H9 (cell line): ENCODE measurements at places on chromosomes 7 and 10.

DNA sequence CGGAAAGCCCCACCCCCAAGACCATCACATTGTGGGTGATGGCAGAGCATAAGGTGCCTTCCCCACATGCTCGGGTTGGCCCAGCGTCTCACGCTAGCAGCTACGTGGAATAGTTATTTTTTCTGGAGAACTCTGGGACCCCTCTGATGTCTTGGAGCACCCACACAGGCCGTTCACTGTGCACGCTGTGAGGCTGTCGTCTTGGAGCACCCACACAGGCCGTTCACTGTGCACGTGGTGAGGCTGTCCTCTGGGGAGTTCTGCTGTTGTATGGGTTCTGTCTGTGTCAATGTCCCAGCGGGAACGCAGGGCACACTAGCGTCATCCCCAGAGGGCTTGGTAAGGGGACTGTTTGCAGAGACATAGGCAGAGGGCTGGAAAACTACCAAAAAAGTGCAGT, 38.8 kb upstream of the FAM20C start:
- DNase-seq, result no peak

DNA sequence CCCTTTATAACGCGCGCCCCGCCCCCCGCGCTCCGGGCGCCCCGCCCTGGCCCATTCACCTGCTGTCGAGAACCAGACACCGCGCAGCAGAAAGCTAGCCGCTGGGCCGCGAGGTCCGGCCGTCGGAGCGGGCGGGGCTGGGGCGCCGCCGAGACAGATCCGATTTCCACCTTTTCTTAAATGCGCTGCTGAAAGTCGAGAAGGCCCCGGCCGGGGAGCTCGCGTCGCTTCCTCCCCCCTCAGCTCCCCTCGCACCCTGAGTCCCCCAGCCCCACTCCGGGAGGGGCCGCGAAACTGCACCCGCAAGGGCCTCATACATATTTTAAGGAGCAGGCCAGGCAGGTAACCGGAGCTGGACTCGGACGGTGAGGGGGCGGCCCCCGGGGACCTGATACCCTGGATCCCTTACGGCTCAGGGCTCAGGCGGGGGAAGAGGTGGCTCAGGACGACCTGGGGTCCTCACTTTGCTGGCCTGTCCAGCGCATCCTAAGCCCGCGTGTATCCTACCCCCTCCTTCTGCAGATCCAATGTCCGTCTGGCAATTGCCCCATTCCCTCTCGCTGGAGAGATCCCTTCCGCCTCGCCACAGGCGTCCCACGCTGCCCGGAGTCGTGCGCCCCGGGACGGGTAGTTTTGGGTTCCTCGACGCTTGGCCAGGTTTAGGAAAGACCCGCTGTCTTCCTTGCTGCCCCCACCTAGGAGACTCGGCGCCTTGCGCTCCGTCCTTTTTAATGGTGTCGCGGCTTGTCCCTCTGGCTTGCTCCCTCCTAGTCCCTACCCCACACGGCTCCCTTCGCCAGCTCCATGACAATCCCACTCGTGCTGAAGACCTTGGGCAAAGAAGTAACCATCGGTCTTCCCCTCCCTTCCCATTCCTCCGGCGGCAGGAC, 170.6 kb downstream of the UBE2H start:
- peak; percentile 88 for DNase-seq

- no peak for DNase-seq
Observed at GRCh38 chr10:77163670-77164348, 473.8 kb downstream of the KCNMA1 start.

DNA sequence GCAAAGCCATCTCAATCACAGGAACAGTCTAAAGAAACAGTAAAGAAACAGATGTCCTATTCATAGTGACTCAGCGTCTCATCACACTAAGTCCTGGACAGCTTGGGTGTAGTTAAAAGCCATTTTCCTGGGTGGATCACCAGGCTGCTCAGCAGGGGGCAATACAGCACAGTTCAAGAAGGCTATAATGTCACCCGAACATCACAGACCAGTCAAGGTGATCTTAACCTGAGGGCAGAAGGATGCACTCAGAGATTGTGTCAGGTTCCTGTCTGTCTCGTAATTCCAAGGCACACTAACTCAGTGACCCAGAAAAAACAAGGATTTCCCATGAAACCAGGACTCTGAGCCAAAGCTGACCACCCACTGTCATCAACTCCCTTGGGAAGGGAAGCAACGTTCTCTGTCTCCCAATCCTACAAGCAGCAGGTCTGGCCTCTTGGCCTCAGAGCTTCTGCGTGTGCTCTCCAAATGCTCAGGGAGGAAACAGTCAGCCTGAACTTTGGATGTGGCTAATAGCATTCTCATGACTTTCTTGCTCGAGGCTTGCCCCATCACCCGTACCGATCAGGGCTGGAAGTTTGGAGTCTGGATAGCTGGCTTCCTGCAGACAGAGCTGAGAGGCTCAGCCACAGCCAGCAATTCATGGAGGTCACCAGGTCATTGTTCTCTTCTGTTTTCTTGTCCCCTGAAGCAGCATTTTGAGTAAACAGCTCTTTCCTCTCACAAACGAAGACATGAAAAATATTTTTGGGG, 90.4 kb upstream of the FAM171A1 start:
- no peak for DNase-seq

DNA sequence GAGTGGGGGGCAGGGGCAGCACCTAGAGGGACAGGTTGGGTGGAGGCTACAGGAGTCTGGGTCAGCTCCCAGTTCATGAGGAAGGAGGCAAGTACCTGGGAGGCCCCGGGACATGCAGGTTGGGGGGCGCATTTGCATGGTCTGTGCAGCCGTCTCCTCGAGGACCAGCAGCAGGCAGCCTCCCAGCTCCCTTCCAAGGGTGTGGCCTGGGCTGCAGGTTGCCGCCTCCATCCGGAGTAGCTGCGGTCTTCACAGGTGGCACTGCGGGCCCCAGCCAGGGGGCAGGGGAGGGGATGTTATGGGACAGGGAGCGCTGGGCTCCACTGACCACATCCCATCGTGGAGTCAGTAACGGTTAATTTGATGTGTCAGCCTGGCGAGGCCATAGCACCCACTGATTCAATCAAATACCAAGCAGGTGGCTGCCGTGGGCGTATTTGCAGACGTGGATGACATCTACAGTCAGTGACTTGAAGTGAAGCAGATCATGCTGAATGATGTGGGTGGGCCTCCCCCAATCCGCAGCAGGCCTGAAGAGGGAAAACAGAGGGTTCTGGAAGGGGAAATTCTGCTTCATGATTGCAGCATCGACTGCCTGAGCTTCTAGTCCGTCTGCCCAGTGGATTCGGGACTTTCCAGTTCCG, 81.6 kb downstream of the PRKAG2 start:
- DNase-seq, result no peak

DNA sequence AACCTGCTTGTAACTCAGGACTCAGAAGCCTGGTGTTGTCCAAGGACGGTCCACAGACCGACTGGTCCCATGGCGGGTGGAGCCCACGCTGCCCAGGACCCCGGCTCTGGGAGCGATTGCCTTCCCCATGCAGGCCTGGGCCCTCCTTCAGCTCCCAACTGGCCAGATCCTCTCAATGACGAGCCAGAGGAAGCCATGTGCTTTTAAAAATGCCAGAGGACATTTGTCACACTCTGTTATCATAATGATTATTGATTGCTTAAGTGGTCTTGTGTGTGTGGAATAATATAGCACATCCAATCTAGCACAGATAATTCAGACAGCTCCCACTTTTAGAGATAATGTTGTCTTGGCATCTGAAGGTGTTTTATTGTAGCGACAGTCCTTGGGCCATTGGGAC, 22.6 kb upstream of the OGDHL start:
- no peak for DNase-seq

DNA sequence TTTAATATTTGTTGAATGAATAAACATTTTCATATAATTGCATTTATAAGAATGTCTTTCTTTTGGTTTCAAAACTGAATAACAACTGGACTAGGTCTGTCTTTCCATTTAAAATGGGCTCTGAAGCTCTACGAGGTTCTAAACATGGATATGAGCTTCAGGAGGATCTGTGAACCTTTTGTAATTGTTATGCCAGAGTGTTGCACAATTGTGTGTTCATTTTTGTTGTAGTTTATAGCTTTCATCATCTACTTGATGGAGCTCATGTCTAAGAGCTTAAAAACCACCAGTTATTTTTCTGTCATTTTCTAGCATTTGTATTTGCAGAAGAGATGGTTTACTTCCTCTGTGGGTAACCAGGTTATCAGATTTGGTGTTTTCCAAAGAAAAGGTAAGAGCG, 265.7 kb upstream of the NPY start:
- DNase-seq, result no peak

GRCh38 chr10:55351431-55351830, 550.4 kb upstream of the PCDH15 start:
- no peak for DNase-seq

DNA sequence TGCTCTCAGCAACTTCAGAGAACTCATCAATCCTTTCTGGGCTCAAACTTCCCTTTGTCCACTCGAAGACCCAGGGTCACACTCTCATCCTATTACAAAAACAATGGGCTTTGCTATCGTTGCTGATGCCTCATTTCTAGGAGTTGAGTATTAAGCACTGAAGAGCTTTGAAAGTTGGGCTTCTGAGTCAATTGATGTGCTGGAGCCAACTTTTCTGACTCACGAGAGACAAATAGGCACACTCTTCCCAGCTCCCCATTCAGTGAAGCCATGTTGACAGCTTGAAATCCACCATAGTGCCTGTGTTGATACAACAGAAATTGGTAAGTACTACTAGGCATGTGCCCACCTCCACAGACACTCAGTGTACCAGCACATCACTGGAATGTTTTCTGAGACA, 97.5 kb upstream of the PRSS58 start:
- DNase-seq, result no peak
